Osteocyte (in vitro differentiated cells): ENCODE measurements at places on chromosomes 12 and 14. TPM values are rescaled to one million over a fixed set of nuclear protein-coding genes. Genes with fewer than 3 reads are reported as not detected.

GRCh38 chr14:87873741-87874140 lies 119.2 kb downstream of the GALC start:
- no peaks in the 10 kb centered on the region for H3K27me3 ChIP-seq
- no peak for DNase-seq
- H3K36me3 ChIP-seq: no peaks in the 10 kb centered on the region
- H3K27ac ChIP-seq: no peak overlapping the region

The TAS2R10 gene
- 0.84 and 1.5 TPM in 2 replicates for total RNA-seq

- peaks cover 5% of the 10 kb centered on the region for H3K36me3 ChIP-seq
- peaks cover 56% of the 10 kb centered on the region for H3K4me1 ChIP-seq
- peak overlapping the region; percentile 98 for H3K27ac ChIP-seq
- H3K27me3 ChIP-seq: no peaks in the 10 kb centered on the region
- peak overlapping the region; percentile 98 for H3K4me3 ChIP-seq
Observed at GRCh38 chr12:53295891-53296219, 513 bp downstream of the PFDN5 start.

- no peaks in the 10 kb centered on the region for H3K36me3 ChIP-seq
- H3K4me3 ChIP-seq: no peak overlapping the region
- no peaks in the 10 kb centered on the region for H3K4me1 ChIP-seq
Observed at GRCh38 chr14:38211255-38211735, 3.6 kb downstream of the SSTR1 start.

- H3K4me3 ChIP-seq: no peak overlapping the region
- no peaks in the 10 kb centered on the region for H3K4me1 ChIP-seq
Observed at GRCh38 chr12:9883175-9883574, 1.9 kb downstream of the KLRF2 start.

The SERPINA6 gene
- total RNA-seq: not detected in 2 replicates

DNA sequence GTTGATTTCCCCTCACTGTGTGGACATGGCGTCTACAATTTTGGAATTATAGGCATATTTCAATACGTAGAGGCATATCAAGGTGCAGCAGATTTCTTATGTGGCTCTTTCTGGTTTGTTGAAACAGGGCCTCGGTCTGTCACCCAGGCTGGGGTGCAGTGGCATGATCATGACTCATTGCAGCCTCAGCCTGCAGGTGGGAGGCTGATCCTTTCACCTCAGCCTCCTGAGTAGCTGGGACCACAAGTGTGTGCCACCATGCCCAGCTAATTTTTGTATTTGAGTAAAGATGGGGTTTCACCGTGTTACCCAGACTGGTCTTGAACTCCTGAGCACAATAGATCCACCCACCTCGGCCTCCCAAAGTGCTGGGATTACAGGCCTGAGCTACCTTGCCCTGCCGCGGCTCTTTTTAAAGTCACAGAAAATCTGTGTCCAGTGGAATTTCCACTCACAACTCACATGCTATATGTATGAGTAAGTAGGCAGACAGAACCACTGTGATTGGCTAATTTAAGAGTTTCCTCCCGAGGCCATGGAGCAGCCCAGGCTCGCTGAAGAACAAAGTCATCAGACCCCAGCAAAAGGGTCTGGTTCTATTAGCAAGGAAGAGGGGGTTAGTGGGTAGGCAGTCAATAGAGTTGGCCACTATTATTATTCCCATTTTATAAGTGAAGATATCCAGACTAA lies 9.1 kb downstream of the GNG2 start:
- no peaks in the 10 kb centered on the region for H3K36me3 ChIP-seq
- peaks cover 13% of the 10 kb centered on the region for H3K4me1 ChIP-seq
- no peak overlapping the region for H3K27ac ChIP-seq
- DNase-seq: no peak
- no peak overlapping the region for H3K4me3 ChIP-seq

GRCh38 chr14:69464829-69465228 lies 19.7 kb upstream of the PLEKHD1 start:
- H3K4me1 ChIP-seq: peaks cover 14% of the 10 kb centered on the region
- H3K27me3 ChIP-seq: no peaks in the 10 kb centered on the region
- no peak overlapping the region for H3K4me3 ChIP-seq
- peaks cover 12% of the 10 kb centered on the region for H3K36me3 ChIP-seq

The PARP2 gene
- total RNA-seq: 22.7 and 25.3 TPM in 2 replicates
